Vein endothelial cell (primary cell): ENCODE measurements at places on chromosomes 13 and 19. TPM values are rescaled to one million over a fixed set of nuclear protein-coding genes. Genes with fewer than 3 reads are reported as not detected.

Gene GJA3
- total RNA-seq: under 0.01 TPM in 1 of 2 replicates, not detected in the other

Gene SLC17A7
- total RNA-seq: not detected in 2 replicates

Gene ZNF266
- total RNA-seq: 10.8 and 16.5 TPM in 2 replicates

Gene KASH5
- not detected in 2 replicates for total RNA-seq

Gene SPACA4
- not detected in 2 replicates for total RNA-seq

Gene OR10H4
- not detected in 2 replicates for total RNA-seq

Gene SIX5
- 5.6 and 8.2 TPM in 2 replicates for total RNA-seq

Gene MCEMP1
- total RNA-seq: not detected in 2 replicates

Gene SH2D3A
- total RNA-seq: 0.29 and 2.9 TPM in 2 replicates

Gene ZNF471
- total RNA-seq: 0.98 and 2.7 TPM in 2 replicates

Gene PNMA8C
- total RNA-seq: not detected in 2 replicates

Gene PALM
- 21.7 and 73.5 TPM in 2 replicates for total RNA-seq

Gene LGI4
- 0.10 TPM in 1 of 2 replicates, not detected in the other for total RNA-seq

Gene CGB5
- total RNA-seq: not detected in 2 replicates

Gene USHBP1
- 22.8 and 28.7 TPM in 2 replicates for total RNA-seq

Gene CADM4
- total RNA-seq: 1.9 and 3.6 TPM in 2 replicates

Gene LILRA1
- not detected in 2 replicates for total RNA-seq

Gene UHRF1
- 19.3 and 32.4 TPM in 2 replicates for total RNA-seq

Gene AXL
- 220 and 319 TPM in 2 replicates for total RNA-seq

Gene SLITRK6
- not detected in 2 replicates for total RNA-seq

Gene ANKRD24
- 0.10 and 1.6 TPM in 2 replicates for total RNA-seq

Gene CD177
- total RNA-seq: under 0.01 and 0.10 TPM in 2 replicates

Gene FOSB
- 0.48 and 0.65 TPM in 2 replicates for total RNA-seq

Gene PNMA8B
- under 0.01 TPM in 2 replicates for total RNA-seq

Gene CLDND2
- not detected in 2 replicates for total RNA-seq

Gene SPART
- total RNA-seq: 51.9 and 67.1 TPM in 2 replicates

Gene KLF5
- 2.6 and 4.1 TPM in 2 replicates for total RNA-seq

Gene TEAD2
- total RNA-seq: 69.8 and 95.7 TPM in 2 replicates

Gene COQ8B
- total RNA-seq: 13.5 and 18.3 TPM in 2 replicates

Gene ADM5
- total RNA-seq: 0.98 and 1.9 TPM in 2 replicates

Gene CRLF1
- 0.48 and 0.98 TPM in 2 replicates for total RNA-seq

Gene ZNF177
- 0.98 and 1.3 TPM in 2 replicates for total RNA-seq

Gene SLC1A6
- total RNA-seq: not detected in 2 replicates

Gene F7
- not detected in 2 replicates for total RNA-seq

Gene ZIC5
- under 0.01 TPM in 1 of 2 replicates, not detected in the other for total RNA-seq

Gene ITGBL1
- 7.0 and 9.1 TPM in 2 replicates for total RNA-seq

Gene KLK14
- not detected in 2 replicates for total RNA-seq

Gene TMEM161A
- 14.2 and 21.9 TPM in 2 replicates for total RNA-seq

Gene HPN
- total RNA-seq: not detected in 2 replicates

Gene ADPRHL1
- total RNA-seq: 1.1 and 1.3 TPM in 2 replicates

Gene SIGLEC14
- 0.29 and 0.33 TPM in 2 replicates for total RNA-seq

Gene GRIN3B
- 1.2 and 4.2 TPM in 2 replicates for total RNA-seq

Gene ZNF560
- under 0.01 and 0.19 TPM in 2 replicates for total RNA-seq

Gene SERP2
- 0.96 TPM in 1 of 2 replicates, not detected in the other for total RNA-seq

Gene COMP
- total RNA-seq: not detected in 2 replicates

Gene CYP4F8
- not detected in 2 replicates for total RNA-seq

Gene SHFL
- total RNA-seq: 18.9 and 21.2 TPM in 2 replicates

Gene ANKLE1
- total RNA-seq: 0.96 and 1.3 TPM in 2 replicates

Gene KLF1
- total RNA-seq: not detected in 2 replicates

Gene MISP3
- 0.10 and 0.33 TPM in 2 replicates for total RNA-seq
